ENCODE measurements at places on chromosomes 12 and 14. TPM values are rescaled to one million over a fixed set of nuclear protein-coding genes. Genes with fewer than 3 reads are reported as not detected.

The NGB gene
- not detected for polyA plus RNA-seq

The TARBP2 gene
- polyA plus RNA-seq = 15.7 TPM

The FAM222A gene
- 0.97 TPM for polyA plus RNA-seq

DNA sequence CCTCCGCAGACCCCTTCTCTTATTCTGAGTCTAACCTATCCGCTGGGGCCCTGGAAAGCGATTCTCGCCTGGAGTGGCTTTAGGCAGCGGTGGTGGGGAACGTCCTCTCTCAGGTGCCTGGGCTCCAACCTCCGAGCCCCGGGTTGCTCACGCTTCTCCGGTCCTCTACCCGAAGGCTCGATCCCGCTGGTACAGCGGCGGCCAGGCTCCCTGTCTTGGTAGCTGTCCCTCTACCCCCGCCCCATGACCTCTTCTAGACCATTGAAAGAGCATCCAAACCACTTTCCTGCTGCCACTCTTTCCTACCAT lies 505 bp upstream of the HEBP1 start:
- DNase-seq = no peak

DNA sequence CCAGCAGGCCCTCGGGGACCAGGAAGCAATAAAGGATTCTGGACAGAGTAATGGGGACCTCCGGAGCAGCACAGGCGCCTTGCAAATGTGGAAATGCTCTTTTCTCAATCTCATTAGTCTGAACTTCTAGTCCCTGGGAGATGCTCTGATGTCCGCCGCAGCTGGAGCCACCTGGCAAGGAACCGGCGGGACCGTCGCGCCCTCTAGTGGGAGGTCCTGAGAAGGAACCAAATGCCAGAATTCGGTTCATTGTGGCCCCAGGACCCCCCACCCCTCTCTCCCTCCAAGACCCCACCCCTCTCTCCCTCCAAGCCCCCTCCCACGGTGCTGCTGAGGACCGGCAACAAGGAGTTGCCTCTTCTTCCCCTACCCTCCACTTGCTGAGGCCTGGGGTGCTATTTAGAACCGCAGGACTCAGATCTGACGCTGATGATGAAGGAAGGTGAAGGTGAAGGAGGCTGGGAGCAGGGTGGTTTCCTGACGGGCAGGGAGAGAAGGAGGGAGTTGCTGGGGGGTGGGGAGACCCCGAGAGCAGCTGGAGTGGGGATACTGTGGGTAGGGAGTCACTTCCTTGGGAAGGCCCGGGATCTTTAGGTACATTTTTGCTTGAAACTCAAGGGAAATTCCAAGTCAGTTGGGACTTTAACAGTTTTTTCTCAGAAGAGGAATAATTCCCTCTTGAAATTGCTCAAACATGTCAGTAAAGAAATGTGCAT lies 42.5 kb downstream of the SMIM41 start:
- DNase-seq = peak; percentile 69

- DNase-seq = no peak
Observed at GRCh38 chr12:91868054-91868453, 277.6 kb downstream of the BTG1 start.

- DNase-seq = no peak
Observed at GRCh38 chr14:83297361-83297760, 1763.7 kb upstream of the SEL1L start.

GRCh38 chr14:105448706-105449111 lies 25.9 kb upstream of the CRIP2 start:
- peak; percentile 69 for DNase-seq

DNA sequence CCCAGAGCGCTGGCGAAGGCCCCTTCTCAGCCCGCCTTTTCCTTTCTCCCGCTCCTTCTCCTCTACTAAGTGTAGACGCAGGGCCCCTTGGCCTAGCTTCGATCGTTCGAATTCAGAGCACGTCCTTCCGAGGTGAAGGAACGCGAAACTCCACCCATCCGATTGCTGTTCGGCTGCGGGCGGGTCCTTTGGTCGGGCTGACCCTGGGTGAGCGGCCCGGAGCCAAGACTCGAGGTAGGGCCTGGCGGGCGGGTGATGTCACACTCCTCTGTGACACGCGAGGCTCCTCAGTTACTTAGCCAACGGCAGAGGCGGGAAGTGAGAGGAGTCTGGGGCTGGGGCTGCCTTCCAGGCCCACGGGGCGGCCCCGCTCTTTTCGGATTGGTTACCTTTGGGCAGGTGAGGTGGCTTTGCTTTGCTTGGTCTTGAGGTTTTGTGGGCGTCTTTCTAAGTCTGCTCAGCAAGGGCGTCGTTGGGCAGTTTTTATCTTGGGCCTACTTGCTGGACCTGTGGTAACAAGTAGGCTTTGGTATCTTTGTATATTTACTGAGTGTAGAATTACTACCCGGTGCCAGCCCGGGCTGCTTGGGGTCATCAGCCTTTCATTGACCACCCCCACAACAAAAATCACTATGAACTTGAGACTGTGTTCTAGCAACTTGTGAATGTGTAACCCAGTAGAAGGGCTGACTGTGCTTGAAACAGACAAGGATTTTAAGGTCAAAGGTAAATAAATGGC lies 694 bp downstream of the TMBIM6 start:
- peak; percentile 78 for DNase-seq

DNA sequence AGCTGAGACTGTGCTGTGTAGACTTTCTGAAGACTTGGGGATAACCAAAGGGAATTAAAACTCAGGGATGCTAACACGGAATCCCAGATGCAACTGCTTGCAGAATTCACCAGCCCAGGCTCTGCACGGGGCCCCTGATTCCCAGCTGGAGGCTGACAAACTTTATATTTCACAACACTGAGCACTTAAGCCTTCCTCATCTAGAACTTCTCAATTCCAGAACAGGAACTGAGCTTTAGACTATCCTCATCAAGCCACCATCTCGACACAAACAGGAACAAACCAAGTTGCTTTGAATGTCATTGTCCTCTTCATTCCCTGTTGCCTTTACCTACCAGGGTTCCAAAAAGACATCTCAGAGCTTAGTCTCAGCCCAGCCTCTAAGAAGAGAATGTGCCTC lies 22.2 kb downstream of the CCDC63 start:
- DNase-seq = no peak

DNA sequence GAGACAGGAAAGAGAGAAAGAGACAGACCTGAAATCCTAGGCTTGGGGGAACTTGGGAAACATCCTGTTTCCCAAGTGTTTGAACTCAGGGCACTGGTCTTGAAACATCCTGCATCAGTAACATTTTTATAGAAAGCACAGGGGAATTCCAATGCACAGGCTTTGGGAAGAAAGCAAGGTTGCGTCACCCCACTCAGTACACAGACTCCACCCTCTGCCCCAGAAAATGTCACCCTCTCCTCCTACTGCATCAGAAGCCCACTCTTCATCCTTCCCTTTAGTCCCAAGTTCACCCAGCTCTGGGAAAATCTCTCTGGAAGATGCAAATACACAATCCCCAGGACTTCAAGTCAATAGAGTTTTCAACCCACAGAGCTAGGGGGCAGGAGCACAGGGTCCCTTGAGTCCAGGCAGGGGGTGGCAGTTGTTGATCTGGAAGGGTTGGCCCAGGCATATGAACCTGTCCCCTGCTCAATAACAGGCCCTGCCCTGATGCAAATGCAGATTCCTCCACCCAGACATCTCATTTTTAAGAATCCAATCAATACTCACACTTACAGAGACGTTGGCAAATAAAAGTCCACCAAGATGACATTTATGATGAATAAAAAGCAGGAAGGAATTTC lies 1.7 kb downstream of the RDH16 start:
- peak; percentile 30 for DNase-seq

GRCh38 chr12:25056486-25057130 lies 107.7 kb upstream of the BCAT1 start:
- no peak for DNase-seq

DNA sequence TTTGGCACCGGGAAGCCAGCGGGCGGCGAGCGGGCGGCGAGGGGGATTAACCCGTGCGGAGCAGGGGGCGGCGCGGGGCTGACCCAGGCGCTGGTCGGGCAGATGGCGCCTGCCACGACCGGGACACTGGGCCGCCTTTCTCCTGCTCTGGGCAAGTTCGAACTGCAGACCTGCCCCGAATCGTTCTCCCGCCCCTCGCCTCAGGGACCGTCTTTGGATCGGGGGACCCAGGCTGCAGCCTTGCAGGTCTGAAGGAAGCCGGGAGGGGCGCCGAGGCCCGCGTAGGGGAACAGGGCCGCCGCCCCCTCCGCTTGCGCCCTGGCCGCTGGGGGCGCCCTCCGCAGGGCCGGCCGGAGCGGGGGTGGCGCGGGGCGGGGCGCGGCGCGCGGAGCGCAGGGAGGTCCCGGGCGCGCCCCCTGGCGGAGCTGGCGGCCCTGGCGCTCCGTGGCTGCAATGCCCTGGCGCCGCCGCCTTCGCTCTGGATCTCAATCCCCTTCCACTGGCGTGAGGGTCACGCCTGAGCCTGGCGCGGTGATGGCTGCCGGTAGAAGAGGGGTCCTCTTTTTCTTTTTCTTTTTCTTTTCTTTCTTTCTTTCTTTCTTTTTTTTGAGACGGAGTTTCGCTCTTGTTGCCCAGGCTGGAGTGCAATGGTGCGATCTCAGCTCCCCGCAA lies 449 bp upstream of the LTBP2 start:
- DNase-seq = peak; percentile 80

DNA sequence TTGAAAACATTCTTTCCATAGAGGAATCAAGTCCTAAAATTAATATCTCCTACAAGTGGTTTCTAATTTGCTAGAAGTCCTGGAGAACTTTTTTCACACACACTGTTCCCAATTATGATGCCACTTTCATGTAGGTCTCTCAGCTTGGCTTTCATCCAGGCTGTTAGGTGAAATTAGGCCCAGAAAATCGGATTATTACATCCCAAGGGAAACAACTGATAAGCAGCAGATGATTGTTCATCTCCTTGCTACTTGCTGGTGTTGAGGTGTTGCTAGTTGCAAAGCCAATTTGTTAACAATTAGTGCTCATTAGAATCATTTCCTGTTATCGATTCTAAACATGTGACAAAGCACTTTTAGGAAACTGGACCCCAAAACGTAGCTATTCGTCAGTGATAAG lies 248.0 kb downstream of the PDZRN4 start:
- no peak for DNase-seq

GRCh38 chr12:103369929-103370328 lies 125.8 kb downstream of the C12orf42 start:
- no peak for DNase-seq

- DNase-seq = no peak
Observed at GRCh38 chr12:32377344-32378055, 21.9 kb upstream of the FGD4 start.

- DNase-seq = no peak
Observed at GRCh38 chr14:87055007-87055406, 938.0 kb downstream of the GALC start.

GRCh38 chr14:38431156-38431555 lies 175.3 kb upstream of the CLEC14A start:
- DNase-seq = no peak

- DNase-seq = no peak
Observed at GRCh38 chr14:70885343-70886022, 21.8 kb upstream of the PCNX1 start.

DNA sequence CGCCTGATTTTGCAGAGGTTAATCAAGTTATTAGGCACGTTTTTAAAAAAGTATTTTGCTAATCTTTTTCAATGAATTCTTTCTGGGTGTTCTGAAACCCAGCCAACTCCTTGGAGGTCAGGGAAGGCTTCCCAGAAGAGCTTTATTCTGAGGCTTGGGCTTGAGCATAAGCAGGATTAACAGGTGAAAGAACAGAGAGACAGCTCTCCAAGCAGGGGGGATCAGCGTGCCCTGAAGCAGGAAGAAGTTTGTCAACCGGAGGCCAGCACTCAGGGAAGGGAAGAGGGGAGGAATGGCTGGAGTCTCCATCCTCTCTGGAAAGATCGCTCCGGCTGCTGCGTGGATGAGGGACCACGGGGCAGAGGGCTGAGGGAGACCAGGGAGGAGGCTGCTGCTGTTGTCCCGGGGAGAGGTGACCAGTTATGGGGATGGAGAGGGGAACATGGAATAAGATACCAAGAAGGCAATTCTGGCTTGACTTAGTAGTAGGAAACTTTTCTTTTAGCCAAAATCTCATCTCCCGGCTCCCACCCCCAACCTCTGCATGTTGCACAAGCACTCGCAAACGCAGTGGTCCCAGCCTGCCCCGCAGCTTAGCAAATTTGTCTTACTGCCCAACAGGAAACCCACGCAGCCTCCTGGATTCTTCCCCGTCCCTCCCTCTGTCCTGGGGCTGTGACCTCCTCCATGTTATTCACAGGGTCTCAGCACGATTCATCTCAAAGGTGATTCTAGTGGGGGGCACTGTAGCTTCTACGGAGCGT lies 1.1 kb upstream of the SSH1 start:
- no peak for DNase-seq

GRCh38 chr14:99078426-99078825 lies 193.6 kb downstream of the BCL11B start:
- no peak for DNase-seq

All from liver (tissue), 10 donors.